ENCODE measurements at places on chromosomes 1 and 21.

- DNase-seq = no peak
These were observed 2.8 kb downstream of the TGFB2 start for GRCh38 chr1:218347723-218348627.

DNA sequence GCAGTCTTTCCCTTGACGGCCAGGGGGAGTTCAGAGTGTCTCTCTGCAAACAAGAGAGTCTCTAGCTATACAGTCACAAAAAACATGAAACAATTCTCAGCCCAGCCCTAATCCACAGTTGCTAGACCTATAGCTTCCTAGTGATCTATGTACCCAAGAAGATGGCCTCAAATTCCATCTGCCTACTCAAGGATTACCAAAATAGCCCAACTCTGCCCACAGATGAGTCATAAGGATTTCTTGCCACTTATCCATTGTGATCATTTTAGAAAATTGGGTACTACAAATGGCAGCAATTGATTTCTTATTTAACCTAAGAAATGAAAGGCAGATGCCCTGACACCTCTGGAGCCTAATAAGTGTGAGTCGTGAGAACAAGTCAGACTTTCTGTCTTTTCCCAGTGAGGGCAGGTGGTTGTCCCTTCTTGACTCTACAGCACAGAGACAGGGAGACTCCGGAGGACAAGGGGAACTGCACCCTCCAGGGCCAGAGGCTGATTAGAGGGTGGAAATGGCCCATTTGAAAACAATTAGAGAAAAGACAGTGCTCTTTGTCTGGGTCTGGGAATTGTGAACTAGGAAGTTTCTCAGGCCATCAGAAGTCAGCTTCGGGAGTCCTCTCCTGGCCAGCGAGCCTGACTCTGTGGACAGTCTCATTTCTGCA, 65.4 kb downstream of the ABCA4 start:
- no peak for DNase-seq

- no peak for DNase-seq
These were observed 52.4 kb downstream of the IER5 start for GRCh38 chr1:181140891-181141290.

DNA sequence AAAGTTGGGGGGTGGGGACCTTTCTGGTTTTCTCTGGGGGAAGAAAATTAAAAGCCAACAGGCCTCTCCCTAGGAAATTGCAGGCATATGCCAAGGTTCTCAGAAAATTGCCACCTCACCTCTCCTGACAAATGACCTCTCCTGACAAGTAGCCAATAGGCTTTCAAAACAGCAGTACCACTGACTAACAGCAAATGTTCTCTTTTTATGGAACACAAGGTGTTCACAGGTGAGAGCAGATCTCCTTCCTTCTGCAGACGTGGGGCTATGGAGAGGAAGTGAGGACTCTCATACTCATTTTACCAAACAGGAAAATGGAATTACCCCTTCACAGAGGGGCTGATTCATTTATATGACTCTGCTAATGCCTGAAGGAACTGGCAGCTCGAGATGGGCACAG, 32.7 kb upstream of the SUCO start:
- DNase-seq = no peak

DNA sequence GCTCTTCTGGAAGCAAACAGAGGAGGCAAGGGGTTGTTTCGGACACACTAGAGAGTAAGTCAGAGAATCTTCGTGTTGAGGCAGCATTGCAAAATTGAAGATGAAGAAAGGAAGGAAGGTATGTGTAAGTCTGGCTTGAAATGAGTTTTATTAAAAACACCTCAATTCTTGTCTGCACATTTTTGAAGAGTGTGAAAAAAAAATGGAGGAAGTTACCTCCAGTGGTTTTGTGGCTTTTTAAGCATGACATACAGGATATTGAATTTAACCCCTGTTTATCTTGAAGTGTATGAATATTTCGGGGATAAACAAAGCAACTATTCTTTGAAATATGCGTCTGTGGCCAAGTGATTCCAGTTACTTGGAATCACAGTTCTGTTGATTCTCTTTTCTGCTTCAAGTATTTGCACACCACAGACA, 203.2 kb upstream of the SGIP1 start:
- no peak for DNase-seq

DNA sequence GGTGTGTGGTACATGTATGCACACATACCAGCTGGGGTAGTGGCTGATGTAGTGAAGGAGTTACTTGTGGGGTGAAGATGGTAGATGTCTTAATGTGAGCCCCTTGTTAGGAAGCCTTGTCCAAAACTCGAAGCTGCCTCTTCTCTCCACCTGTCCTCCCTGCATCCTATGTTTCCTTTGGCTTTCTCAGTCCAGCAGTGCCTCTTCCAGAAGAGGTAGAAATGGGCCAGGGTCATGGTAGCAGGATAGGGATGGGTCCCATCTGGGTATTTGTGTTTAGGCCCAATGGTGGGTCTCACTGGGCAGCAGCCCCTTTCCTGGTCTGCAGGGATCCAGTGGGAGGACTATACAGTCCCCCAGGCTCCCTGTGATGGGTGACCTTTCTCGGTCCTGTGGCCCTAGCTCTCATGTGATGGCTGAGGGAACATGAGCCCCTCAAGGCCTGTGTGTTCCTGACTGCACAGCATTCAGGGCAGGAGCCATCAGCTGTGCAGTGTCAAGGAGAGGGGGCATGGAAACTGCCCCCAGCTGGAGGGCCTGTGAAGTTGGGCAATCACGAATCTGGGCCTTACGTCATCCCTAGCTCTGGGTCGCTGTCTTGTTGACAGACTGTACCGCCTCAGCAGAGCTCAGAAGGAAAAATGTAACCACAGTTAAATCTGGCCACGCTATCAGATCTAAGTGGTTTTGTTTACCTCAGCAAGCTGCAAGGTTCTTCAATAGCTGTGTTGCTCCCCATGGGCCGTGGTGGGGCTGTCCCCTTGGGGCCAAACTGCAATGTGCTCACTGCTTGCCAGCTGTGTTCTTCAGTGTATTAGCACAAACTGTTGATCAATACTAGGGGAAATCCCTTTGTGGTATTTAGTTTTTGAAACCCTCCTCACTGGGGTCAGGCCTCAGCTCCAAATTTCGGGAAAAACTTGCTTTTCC, 82.7 kb downstream of the NOS1AP start:
- no peak for DNase-seq

DNA sequence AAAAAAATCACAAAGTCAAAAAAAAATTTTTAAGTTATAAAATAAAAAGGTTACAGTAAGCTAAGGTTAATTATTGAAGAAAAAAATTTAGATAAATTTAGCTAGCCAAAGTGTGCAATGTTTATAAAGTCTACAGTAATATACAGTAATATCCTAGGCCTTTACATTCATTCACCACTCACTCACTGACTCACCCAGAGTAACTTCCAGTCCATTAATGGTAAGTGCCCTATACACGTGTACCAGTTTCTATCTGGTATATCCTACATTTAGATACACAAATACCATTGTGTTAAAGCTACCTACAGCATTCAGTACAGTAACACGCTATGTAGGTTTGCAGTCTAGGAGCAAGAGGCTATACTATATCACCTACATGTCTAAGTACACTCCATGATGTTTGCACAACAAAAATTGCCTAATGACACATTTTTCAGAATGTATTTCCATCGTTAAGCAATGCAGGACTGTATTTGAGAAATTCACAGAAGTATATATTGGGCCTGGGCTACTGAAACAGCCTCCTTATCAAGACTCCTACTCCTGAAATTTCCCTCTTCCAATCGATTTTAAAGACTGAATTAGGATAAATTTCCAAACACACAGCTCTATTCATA, 155.1 kb downstream of the COP1 start:
- DNase-seq = no peak

DNA sequence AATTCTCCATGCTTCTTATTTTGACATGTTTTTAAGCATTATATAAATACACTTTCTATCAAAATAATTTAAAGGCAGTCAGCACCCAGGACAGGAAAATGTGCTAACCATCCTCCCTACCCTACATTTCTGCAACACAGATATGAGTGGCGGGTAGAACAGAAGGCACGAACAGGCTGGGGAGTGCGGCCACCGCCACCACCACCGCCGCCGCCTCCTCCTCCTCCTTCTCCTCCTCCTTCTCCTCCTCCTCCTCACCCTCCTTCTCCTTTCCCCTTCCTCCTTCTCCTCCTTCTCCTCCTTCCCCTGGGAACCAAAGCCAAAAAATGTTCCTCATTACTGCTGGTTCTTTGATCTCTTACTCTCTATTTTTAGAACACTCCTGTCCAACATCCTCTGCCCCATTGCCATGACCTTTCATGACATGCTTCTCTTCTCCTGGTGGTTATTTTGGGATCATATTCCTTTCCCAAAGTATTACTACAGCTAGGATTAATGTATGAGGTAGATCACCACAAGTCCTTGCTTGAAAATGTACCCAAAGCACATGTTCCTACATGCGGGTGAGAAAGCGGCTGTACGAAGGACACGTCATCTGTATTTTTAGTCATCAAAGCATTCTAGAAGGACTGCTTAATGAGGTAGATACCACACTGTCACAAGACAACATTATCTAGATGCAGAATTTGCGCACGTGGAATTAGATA, 24.5 kb upstream of the CCN1 start:
- DNase-seq = no peak

DNA sequence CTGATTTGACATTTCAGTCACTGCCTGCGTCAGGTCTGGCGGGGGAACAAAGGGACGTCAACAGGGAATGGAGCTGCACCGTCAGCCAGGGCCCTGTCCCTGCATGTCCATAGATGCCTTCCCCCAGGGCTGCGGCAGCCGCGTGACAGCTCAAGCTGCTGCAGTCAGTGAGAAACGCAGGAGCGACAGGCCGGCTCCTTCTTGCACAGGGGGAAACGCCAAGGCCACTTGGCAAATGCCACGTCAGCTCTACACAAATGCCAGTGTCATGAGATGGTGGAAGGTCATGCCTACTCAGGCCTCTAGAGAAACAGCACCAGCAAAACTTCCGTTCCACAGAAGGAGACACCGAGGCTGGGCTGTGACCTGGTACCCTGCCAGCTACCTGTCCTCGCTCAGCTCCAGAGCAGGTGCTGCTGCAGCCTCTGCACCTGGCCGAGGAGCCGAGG, 37.7 kb downstream of the SYF2 start:
- DNase-seq = no peak

DNA sequence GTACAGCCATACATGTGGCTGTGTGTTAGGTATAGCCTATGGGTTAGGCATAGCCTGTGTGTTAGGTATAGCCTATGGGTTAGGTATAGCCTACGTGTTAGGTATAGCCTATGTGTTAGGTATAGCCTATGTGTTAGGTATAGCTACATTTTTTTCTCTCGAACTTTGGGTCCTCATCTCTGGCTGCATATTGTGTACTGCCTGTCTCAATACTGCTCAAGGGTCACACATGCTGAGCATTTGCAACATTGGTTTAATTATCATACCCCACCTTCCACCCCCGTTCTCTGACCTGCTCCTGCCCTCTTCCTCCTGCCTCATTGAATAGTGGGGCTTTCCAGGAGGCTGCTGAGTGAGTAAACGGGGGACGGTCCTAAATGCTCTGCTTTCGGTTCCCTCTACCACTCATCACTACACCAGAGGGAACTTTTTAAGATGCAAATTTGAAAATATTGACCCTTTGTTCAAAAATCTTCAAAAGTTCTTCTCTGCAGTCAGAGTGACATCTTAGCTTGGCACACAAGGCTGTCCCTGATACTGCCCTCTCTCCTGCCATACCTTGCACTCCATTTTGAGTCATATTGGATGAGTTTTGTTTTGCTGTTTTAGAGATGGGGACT, 17.8 kb downstream of the OR2B11 start:
- DNase-seq = no peak

DNA sequence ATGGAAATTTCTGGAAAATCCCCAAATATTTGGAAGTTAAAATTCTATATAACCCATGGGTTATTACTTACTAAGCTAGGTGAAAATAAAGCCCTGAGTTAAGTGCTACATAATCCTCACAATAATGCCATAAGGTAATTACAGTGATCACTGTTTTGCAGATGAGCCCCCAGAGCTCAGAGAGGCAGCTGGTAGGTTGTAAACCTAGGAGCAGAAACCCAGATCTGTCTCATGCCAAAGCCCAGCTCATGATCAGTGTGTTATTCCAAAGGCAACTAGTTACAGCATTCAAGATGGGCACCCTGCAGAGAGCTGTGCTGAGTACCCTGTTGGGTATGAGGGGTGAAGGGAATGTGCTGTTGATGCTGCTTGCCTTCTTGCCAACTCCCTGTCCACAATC, 10.8 kb upstream of the MYOG start:
- no peak for DNase-seq

DNA sequence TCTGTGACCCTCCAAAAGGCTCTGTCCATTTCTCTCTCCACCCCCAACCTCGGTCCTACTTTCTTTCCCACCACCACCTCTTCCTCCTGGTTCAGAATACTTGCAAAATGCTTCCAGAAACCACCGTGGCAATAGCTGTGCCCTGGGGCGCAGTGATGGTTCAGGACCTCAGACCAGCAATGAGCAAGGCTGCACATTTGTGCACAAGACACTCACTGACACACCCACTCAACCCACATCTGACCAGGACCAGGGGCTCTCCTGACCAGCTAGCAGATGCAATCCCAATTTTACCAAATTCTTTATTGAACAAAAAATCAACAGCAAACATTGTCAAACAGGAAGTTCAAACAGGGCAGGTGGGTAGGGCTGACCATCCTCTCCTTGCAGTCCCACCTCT, 25.7 kb downstream of the SPOCD1 start:
- no peak for DNase-seq

DNA sequence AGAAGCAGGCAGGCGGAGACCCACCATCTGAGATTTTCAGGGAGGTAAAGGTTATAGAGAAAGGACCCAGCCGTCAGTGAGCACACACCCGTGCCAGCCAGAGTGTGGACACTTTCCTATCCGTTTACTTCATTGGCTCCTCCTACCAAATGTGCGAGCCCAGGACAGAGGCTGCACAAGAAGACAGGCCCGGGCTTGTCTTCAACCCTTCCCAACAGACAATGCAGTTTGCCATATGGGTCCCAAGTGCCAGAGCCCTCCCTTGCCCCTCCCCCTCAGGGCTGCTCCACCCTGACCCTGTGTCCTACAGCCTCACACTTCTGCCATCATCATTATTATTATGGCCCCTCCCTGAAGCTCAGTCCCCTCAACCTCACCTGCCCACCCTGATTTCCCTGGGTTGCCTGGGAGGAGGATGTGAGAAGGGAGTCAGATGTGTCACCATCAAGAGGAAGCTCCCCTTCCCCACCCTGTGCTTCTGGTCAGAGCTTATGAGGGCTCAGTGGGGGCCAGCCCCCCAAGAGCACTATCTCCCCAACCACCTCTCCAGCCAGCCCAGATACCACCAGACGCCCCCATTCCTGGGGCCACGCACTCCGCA, 9.4 kb downstream of the LAPTM5 start:
- peak; percentile 40 for DNase-seq

DNA sequence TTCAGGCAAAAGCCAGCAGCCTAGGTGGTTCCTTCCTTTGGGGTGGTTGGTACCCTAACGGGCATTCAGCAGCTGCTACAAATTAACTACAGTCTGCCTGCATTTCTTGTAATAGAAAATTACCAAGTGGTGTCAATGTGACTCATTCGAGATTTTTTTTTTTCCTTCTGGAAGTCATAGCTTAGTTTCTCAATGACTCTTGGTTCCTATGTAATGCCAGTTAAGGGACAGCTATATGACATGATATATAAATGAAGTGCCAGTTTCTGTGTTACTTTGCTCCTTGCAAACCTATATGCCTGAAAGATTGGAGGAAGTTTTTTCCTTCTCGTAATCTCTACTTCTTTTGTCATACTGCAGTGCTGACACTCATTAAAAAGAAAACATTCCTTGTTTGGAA, 2.6 kb downstream of the MGST3 start:
- DNase-seq = no peak

GRCh38 chr1:2462819-2463218, 13.3 kb upstream of the PLCH2 start:
- DNase-seq = no peak
